ENCODE measurements at places on chromosomes 3 and 15. TPM values are rescaled to one million over a fixed set of nuclear protein-coding genes. Genes with fewer than 3 reads are reported as not detected.

Gene FES
- total RNA-seq, result 27.4 TPM

- peaks cover 13% of the 10 kb centered on the region for H3K27me3 ChIP-seq
- H3K4me3 ChIP-seq, result no peak overlapping the region
- no peaks in the 10 kb centered on the region for H3K4me1 ChIP-seq
- H3K36me3 ChIP-seq, result no peaks in the 10 kb centered on the region
- no peak overlapping the region for H3K27ac ChIP-seq
Observed at GRCh38 chr3:64259636-64260035, 34.4 kb upstream of the PRICKLE2 start.

GRCh38 chr3:195019335-195019734 is 251.6 kb downstream of the XXYLT1 start:
- no peaks in the 10 kb centered on the region for H3K36me3 ChIP-seq
- H3K4me3 ChIP-seq, result no peak overlapping the region
- DNase-seq, result no peak
- H3K4me1 ChIP-seq, result no peaks in the 10 kb centered on the region

Gene ST3GAL6
- total RNA-seq, result not detected

Gene ITIH3
- not detected for total RNA-seq

Gene HMCES
- total RNA-seq, result 31.7 TPM

GRCh38 chr15:63892794-63893441 is 59.2 kb upstream of the HERC1 start:
- no peaks in the 10 kb centered on the region for H3K27me3 ChIP-seq
- no peak for DNase-seq
- peak overlapping the region; percentile 8 for H3K27ac ChIP-seq
- H3K4me3 ChIP-seq, result peak overlapping the region; percentile 21
- H3K36me3 ChIP-seq, result no peaks in the 10 kb centered on the region

- no peak overlapping the region for H3K4me3 ChIP-seq
- no peaks in the 10 kb centered on the region for H3K36me3 ChIP-seq
- H3K27me3 ChIP-seq, result peaks cover 5% of the 10 kb centered on the region
- no peak overlapping the region for H3K27ac ChIP-seq
Observed at GRCh38 chr3:9238721-9239295, 10.6 kb downstream of the SRGAP3 start.

GRCh38 chr15:51947124-51947523 is 24.5 kb downstream of the LEO1 start:
- no peaks in the 10 kb centered on the region for H3K27me3 ChIP-seq
- H3K36me3 ChIP-seq, result peaks cover 84% of the 10 kb centered on the region
- no peak overlapping the region for H3K27ac ChIP-seq
- DNase-seq, result no peak

GRCh38 chr15:75195122-75195765 is 6.4 kb upstream of the C15orf39 start:
- no peak overlapping the region for H3K27ac ChIP-seq
- H3K4me3 ChIP-seq, result no peak overlapping the region
- H3K27me3 ChIP-seq, result peaks cover 18% of the 10 kb centered on the region
- no peaks in the 10 kb centered on the region for H3K36me3 ChIP-seq
- peaks cover 1% of the 10 kb centered on the region for H3K4me1 ChIP-seq

DNA sequence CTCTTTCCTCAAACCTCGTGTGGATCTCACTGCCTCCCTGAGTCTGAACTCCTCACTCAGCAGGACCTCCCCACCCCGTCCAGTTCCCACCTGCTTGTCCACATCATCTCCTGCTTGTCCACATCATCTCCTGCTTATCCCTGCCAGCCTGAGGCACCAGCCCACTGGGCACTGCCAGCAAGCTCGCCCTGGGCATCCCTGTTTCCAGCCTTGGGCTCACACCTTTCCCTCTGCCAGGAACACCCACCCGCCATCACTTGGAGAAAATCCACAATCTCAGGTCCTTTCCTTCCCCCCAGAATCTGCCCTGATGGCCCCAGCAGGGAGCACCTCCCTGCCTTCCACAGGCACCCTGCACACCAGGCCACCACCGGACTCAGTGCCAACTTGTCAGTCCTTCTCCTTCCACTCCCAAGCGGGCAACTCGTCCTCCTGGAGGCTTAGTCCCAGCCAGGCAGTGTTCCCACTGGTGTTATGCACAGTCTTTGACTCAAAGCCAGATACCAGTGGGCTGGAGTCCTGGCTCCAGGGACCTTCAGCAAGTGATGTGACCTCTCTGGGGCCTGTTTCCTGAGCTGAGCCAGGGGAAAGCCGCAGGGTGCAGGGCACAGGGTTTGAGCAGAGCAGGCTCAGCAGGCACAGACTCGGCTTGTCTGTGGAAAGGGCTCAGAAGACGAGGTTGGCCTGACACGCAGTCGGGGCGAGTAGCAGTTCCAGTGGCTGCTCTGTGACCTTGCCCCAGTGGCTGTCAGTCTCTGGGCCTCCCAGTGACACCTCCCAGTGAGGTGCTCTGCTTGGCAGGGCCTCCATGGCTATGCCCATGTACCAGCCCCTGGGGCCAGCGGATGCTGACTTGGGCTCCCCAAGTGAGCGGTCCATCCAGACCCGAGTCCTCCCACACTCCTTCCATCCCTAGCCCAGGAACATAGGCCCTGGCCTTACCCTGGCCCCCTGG is 9.5 kb upstream of the MESP2 start:
- H3K36me3 ChIP-seq, result no peaks in the 10 kb centered on the region
- H3K27ac ChIP-seq, result no peak overlapping the region
- no peak for DNase-seq
- H3K4me1 ChIP-seq, result no peaks in the 10 kb centered on the region
- no peak overlapping the region for H3K4me3 ChIP-seq

Gene GPR62
- not detected for total RNA-seq

GRCh38 chr3:24154013-24154695 is 209.1 kb downstream of the NR1D2 start:
- peaks cover 10% of the 10 kb centered on the region for H3K4me1 ChIP-seq
- no peaks in the 10 kb centered on the region for H3K36me3 ChIP-seq
- no peak overlapping the region for H3K4me3 ChIP-seq

GRCh38 chr3:140004271-140004670 is 69.3 kb downstream of the CLSTN2 start:
- H3K4me3 ChIP-seq, result no peak overlapping the region
- H3K27ac ChIP-seq, result no peak overlapping the region
- no peaks in the 10 kb centered on the region for H3K4me1 ChIP-seq
- H3K36me3 ChIP-seq, result no peaks in the 10 kb centered on the region
- DNase-seq, result no peak

DNA sequence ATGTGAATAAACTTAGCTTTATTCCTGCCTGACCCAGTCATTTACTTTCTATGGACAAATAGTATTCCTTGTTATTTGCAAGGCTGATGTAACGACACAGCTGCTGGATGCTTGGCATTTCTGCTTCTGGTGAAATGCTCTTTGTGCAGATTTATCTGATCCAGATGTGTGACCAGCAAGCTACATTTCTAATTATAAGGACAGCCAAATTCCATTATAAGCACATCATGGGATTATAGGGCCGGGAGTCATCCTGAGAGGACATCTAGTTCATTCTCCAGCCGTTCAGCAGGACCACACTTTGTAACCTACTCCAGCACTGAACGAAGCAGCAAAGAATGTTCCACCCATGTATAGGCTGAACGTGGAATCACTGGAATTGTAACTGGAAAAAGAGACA is 42.9 kb downstream of the FNDC3B start:
- no peak overlapping the region for H3K4me3 ChIP-seq
- no peaks in the 10 kb centered on the region for H3K27me3 ChIP-seq
- no peak overlapping the region for H3K27ac ChIP-seq
- no peak for DNase-seq
- H3K4me1 ChIP-seq, result no peaks in the 10 kb centered on the region

DNA sequence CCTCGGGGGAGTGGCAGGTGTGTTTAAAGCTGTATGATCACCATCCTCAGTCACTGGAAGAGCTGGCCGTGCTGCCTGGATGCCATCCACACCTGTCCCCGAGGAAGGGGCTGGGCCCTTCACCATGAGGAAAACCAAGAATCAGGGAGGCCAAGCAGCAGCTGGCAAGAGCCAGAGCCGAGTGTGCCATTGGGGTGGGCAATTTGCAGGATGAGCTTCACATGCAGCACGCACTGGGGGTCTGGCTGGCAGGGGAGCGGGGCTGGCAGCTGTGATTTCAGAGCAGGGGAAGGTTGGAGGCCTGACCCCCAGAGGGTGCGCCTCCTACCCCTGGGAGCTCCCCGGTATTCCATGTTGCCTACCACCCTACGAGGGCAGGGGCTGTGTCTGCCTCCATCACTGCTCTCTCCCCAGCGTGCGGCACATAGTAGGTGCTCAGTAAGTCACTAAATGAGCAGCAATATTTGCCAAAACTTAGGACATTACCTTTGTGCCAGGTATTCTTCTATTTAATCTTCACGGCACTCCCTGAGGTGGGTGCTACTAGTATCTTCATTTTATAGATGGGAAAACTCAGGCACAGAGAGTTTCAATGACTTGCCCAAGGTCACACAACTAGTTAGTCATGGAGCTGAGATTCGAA is 30.3 kb upstream of the IQSEC1 start:
- H3K27me3 ChIP-seq, result no peaks in the 10 kb centered on the region
- H3K4me3 ChIP-seq, result no peak overlapping the region
- no peak for DNase-seq
- no peak overlapping the region for H3K27ac ChIP-seq
- peaks cover 3% of the 10 kb centered on the region for H3K4me1 ChIP-seq

DNA sequence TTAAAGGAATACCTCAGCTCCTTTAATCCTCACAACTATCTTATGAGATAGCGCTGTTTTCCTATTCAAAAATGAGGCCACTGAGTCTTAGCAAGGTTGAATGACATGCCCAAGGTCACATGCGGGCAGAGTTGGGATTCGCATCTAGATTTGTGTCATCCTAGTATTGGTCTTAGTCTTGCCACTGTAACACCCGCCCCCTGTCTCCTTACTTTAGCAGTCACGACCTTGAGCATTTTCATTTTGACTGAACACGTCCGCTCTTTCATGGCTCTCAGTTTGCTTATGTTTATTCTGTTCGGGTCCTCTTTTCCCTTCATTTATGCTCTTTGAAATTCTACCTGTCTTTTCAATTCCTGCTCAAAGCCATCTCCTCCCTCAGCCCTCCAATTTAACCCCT is 112.5 kb upstream of the CADPS start:
- no peak overlapping the region for H3K4me3 ChIP-seq
- H3K4me1 ChIP-seq, result no peaks in the 10 kb centered on the region
- DNase-seq, result no peak
- no peak overlapping the region for H3K27ac ChIP-seq

GRCh38 chr3:16214366-16214765 is 39.9 kb downstream of the GALNT15 start:
- no peak overlapping the region for H3K4me3 ChIP-seq
- no peak for DNase-seq
- H3K27ac ChIP-seq, result no peak overlapping the region
- peaks cover 11% of the 10 kb centered on the region for H3K27me3 ChIP-seq
- H3K36me3 ChIP-seq, result no peaks in the 10 kb centered on the region
